Effector memory CD4-positive, alpha-beta T cell (primary cell): ENCODE measurements at places on chromosomes 11 and 22.

GRCh38 chr11:129768356-129768755, 47.3 kb upstream of the TMEM45B start:
- no peak for DNase-seq

DNA sequence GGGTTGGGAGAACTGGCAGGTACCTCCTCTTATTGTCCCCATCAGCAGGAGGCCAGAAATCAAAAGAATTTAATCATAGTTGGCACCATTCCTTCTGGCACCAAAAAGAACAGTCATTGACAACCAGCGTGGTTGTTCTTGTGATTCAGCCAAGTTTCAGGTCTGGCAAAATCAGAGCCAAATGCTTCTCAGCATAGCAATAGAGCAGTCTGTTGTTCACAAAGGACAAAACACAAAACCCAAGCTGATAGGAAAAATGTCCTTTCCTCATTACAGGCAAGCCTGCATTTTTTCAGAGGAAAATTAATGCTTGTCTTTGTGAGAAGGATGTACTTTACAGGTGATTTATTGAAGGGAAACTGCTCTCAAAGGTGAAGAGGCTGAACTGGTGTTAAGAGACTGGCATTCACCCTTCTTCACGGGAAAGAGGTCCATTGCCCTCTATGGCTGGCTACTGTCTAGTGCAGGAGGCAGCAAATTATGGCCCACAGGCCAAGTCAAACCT, 241.8 kb upstream of the ARHGAP42 start:
- DNase-seq, result no peak

DNA sequence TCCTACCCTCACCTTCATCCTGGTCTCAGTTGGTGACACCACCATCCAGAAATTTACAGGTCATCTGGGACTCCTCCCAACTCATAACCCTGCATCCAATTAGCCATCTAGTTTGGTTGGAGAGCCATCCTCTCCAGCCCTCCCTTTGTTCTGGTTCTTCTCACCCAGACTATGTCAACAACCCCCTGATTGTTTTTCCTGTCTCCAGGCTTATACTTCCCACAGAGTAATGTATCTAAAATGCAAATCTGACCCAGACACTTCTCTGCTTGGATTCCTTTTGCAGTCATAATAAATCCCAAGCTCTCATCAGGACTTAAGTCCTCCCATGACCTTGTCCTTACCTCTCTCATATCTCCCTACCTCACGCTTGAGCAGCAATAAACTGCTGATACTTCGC, 3.0 kb downstream of the TTC12 start:
- no peak for DNase-seq

DNA sequence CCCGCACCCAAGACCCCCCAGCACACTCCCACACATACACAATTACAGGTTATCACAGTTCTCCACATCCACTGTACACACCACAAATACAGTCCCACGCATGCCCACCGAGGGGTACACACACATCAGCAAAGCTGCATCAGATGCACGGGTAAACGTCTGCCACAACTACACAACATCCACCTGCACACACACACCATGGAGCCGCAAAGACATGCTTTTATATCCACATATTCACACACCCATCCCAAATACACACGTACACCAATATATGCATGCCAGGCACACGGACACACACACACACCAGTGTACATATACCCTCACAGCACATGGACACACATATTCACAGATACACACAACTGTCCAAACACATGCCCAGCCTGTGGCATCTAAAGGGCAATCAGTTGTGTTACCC, 5.4 kb upstream of the KCNJ4 start:
- DNase-seq, result no peak

- DNase-seq, result no peak
These were observed 321.6 kb upstream of the B3GAT1 start for GRCh38 chr11:134733646-134734045.

DNA sequence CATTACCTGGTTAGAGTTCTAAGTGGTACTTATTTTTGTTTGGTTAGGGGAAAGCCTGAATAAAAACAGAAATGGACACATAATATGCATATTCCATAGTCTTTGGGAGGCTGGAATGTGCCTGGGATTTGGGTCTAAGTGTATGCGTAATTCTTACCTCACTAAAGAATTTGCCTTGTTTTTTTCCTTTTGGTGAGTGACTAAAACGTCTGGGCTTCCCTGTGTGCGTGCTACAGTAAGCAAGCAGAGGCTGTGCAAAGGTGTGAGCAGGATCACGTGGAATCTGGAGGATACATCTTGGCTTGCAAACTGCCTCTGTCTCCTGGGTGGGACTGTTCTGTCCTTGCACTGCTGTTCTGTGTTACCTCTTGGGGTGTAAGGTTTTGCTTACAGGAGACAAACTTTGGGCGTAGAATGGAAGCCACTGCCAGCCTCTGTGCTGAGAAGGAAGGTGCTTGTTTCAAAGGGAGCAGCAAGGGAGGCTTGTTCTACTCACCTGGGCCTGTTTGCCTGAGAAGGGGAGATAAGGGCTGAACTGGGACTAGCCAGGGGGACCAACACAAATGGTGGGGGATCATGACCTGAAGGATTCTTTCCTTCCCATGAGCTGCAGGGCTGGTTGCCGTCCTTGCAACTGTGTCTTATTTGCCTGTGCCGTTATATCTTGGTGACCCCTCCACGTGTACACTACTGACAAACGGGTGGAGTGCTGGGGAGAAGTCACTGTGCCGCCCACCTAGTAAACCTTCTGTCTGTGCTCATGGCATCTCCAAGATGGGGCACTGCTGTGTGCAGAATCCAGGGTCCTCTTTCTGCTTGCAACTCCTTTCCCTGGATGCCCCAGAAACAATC, 4.5 kb downstream of the NEAT1 start:
- DNase-seq, result peak; percentile 34

- DNase-seq, result no peak
These were observed 97.1 kb upstream of the CARD18 start for GRCh38 chr11:105236664-105237063.

DNA sequence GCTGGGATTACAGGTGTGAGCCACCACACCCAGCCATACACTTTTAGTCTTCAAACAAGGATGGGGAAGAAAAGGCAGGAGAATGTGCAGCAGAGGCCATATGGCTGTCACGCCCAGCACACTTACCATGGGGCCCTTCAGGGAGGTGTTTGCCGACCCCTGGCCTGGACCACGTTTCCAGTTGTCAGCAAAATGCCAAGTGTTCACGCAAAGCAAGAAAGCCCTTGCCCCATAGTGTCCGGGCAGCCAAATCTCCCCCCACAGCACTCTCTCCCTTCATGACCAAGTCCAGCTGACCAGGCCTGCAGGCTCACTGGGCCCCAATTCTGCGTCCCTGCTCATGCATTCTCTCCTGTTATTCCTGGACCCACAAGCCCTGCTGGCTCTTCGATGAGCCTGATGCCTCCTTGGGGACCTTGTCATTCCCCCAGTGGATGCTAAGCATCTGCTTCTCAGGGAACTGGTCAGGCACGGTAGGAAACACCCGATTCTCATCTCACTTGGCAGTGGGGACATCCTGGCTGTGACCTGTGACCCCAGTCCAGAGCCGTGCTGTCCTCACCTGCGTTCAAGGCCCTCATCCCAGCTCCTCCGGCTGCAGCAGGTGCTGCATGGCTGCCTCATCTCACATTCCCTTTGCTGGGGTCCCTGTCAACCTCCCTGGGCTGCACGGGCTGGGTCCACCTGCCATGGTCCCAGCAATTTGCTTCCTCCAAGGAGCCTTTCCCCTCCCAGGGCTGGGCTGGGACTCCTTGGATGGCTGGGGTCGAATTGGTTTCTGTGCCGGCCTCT, 96.4 kb downstream of the CTTN start:
- no peak for DNase-seq

DNA sequence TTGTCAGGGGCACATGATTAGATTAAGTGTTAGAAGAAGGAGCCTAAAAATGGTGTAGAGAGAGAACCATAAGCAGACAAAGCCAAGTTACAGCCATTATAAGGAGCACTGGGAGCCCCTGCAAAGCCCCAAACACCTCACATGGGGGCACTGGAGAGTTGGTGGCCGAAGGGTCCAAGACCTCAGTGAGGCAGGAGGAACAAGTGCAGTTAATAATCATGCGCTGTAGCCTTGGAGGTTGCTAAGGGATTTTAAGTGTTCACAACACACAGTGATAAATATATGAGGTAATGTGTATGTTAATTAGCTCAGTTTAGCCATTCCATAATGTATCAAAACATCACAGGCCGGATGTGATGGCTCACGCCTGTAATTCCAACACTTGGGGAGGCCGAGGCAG, 54.4 kb upstream of the JAM3 start:
- no peak for DNase-seq

DNA sequence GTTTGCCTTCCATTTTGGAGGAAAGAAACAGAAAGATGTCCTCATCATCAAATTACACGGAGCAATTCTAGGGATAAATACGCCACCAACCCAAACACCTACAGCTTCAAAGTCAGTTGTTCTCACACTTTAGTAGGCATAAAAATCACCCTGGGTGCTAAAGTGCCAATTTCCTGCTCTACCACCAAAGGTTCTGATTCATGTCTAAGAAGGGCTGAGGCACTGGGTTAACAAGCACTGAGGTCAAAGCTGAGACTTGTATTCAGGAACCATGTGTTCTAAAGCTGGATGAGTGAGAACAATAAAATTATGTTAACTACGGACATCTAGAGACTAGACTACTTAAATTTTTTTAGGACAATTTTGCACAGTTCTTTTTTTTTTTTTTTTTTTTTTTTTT, 127.6 kb downstream of the MPPED2 start:
- DNase-seq, result no peak

DNA sequence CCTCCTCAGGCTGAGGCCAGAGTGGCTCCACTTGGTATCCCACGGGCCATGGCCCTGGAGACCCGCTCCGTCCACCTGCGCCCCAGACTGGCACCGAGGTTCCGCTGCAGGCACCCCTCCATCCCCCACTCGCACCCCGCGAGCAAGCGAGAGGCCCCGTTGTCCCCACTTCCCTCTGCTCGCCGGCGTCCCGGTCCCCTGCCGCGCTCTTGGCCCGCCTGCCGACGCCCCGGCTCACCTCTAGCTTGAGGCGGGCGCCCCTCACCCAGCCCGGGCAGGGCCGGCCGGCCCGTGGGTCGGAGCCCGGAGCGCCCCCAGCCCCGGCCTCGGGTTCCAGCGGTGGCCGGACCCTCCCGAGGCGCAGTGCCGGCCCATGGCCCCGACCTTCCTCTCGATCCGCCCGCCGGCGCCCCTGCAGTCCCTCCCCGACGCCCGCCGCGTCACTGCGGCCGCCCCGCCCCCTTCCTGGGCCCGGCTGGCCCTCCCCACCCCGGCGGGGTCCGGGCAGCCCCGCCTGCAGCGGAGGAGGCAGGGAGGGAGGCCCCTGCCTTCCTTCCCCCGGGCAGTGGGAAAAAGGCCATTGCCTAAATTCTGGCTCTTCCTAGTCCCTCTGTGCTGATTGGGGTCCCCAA, at the start of gene PITPNM1:
Gene PITPNM1, minus strand, starts transcription at position 414 of the 632 bp plus-strand sequence. CDS start 1,183 bp downstream, outside the sequence.
- peak; percentile 64 for DNase-seq

GRCh38 chr11:123328281-123328867, 101.7 kb upstream of the GRAMD1B start:
- DNase-seq, result no peak

- no peak for DNase-seq
These were observed 9.1 kb upstream of the TBC1D22A start for GRCh38 chr22:46753360-46753759.

DNA sequence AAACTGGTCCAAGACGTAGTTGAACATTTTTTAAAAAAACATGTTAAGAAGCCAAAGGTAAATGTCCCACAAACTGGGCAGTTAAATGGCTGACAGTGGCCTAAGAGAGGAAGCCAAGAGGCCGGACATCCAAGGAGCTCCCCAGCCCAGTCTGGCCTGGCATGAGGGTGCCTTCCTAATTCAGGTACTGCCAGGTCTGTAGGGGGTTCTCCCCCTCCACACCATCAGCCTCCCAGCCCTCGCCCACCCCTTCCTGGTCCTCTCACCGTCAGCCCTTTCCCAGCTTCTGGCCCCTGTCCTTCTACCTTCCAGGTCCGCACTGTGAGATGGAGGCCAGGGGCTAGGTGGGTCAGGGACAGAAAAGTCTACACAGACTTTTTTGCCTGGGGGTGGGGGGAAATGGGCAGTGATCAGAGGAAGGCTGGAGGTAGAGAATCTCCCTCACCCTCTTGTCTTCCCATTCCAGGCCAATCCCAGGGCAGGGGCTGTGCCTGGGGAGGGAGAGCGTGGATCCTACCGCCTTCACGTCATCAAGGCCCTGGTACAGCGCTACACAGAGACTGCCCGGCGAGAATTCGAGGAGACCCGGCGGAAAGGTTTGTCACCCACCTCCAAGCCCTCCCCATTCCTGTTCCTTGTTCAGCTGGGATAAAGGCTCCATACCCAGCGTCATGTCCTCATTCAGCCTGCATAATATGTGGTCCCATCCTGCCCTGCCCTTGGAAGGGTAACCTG, 6.0 kb downstream of the ART5 start:
- no peak for DNase-seq

DNA sequence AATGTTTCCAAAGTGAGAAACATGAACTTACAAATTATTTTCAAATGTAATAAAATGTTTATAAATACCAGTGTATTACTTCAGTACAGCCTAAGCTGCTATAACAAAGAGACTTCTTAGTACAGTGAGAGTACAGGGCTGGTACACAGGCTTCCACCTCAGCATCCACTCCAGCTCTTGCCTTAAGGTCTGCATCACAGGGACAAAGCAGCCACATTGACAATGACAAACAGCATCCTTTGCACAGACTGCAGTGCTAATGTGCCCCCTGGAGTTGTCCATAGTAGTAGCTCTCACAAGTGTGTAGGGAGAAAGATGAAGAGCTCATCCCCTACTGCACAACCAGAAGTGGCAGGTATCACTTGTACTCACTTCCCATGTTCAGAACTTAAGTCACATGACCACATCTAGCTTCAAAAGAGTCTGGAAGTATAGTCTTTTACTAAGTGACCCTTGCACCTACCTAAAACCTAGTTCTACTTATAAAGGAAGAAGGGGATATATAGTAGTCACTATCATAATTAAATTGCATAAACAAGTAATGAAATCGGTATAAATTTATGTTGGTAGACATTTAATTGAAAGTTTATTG, 10.7 kb upstream of the LIPT2 start:
- DNase-seq, result no peak

DNA sequence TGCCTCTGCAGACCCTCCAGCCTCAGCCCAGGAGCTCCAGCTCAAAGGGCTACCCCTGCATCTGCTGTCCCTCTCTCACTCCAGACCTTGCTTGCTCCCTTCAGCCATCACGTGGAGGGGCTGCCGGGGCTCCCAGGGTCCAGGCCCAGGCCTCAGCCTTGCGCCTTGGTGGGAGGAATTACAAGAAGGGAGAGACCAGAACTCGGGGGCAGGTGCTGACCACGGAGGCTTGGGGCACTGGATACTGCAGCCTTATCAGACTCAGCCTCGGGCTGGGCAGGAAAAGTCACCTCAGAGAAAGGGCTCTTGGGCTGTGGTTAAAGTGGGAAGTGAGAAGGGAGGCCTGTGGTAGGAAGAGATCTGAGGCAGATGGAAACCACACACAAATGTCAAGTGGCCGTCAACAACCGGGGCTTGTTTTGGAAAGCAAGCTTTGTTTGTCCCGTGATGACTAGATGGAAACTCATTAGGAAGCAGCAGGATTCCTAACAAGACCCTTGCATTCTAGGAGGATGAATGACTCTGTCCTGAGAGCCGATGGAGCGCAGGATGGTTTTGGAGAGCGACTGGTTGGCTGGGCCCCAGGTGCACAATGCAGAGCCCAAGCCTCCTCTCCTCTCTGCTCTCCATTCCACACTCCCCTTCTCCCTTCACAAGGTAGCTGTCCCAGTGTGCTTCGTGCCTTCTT, 1321.7 kb downstream of the TBC1D22A start:
- DNase-seq, result no peak

- DNase-seq, result no peak
These were observed 423.7 kb upstream of the ANO5 start for GRCh38 chr11:21769188-21769587.

- DNase-seq, result no peak
These were observed 60.0 kb downstream of the SPECC1L start for GRCh38 chr22:24330636-24331035.

- peak; percentile 47 for DNase-seq
These were observed 3.9 kb downstream of the MYEOV start for GRCh38 chr11:69297787-69298266.
